ENCODE measurements at places on chromosomes 16 and 17. TPM values are rescaled to one million over a fixed set of nuclear protein-coding genes. Genes with fewer than 3 reads are reported as not detected.

ZNF768 gene
- total RNA-seq = 11.2 TPM

KRT39 gene
- total RNA-seq = 6.4 TPM

DNA sequence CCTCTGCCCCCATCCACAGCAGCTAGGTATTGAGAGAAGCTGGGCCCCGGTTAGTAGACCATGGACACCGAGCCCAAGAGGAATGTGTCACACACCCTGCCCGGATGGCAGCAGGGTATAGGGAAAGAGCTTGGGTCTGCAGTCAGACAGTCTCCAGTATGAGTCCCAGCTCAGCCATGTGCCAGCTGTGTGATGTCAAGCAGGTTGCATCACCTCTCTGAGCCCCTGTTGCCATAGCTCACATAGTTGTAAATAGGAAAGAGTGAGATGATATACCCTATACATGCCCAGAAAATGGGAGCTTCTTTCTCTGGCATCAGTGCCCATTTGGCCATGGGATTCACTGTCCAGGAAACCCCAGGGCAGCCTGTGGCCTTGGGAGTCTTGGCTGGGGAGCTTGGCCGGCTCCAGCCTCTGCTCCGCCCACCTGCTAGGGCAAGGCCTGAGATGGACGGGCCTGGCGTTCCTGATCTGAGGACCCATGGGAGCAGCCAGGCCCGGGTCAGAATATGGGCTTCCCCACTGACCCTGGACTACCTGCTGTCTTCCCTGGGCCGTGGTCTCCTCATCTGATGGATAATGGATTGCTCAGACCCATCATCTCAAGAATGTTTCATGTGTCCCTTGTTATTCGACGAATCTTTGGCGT, 13.2 kb downstream of the CD300LG start:
- DNase-seq = no peak

DNA sequence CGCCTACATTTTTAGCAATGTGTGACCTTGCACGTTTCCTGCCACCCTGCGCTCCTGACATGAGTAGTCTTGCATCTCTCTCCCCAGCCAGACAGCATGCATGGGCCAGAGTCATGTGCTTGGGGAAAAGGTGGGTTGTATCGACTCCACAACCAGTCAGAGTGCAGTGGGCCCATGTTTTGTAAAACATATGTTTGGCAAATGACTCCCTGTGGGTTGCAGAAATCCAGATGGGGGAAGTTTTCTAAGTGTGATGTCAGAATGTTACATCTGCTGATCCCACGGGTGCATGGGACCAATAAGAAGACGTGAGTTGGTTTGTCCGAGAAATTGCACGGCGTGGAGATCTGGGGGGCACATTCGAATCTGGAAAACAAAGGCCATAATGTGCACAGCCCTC, 147.1 kb downstream of the FOXL1 start:
- DNase-seq = peak; percentile 23

GRCh38 chr17:78460951-78461798, 82.7 kb downstream of the PGS1 start:
- DNase-seq = no peak

- no peak for DNase-seq
Measured at GRCh38 chr16:12543700-12544476, 259.8 kb downstream of the CPPED1 start.

DNA sequence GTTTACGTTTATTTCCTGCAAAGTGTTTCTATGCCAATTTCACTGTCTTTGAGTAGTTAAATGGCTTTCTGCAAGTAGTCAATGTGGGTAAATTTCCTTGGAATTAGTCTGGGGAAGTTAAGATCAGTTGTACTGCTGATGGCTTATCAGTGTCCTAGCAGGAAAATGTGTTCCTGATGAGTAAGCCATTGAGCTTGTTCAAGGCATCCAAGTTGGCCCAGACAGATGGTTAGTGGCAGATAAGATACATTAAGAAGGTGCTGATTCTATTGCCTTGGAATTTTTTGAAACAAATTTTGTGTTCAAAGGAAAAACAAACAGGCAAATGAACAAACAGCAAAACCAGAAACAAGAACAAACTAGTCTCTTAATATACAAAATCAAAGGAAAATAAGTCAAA, 258.4 kb downstream of the MAP2K6 start:
- DNase-seq = no peak

All from skin of body (tissue), 3 donors.